Fibroblast of skin of abdomen (primary cell): ENCODE measurements at places on chromosomes 16 and 17.

- DNase-seq = no peak
Measured at GRCh38 chr16:86531191-86531545, 20.8 kb downstream of the FOXF1 start.

DNA sequence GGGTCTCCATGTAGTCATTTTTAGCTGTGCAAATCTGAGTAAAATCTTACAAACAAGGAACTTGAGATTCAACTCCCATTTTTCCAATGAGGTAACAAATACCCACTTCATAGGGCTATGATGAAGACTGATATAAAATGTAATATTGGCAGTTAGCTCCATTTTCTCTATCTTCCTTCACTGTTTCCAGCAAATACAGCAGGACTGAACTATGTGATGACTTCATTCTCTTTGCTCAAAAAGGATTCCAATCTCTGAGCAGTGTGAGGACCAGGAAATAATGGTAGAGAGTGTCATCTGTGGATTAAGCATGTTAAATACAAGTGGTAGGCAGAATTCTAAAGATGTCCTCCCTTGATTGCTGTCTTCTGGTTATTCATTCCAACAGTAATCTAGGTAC lies 18.3 kb downstream of the RND2 start:
- no peak for DNase-seq

- no peak for DNase-seq
Measured at GRCh38 chr16:29665294-29666077, 2.4 kb downstream of the SPN start.

- DNase-seq = peak; percentile 29
Measured at GRCh38 chr17:55532670-55533069, 21.4 kb upstream of the SMIM36 start.

- DNase-seq = no peak
Measured at GRCh38 chr16:6633456-6633855, 699.2 kb upstream of the RBFOX1 start.

- DNase-seq = no peak
Measured at GRCh38 chr17:11244776-11245175, 3.8 kb downstream of the SHISA6 start.

DNA sequence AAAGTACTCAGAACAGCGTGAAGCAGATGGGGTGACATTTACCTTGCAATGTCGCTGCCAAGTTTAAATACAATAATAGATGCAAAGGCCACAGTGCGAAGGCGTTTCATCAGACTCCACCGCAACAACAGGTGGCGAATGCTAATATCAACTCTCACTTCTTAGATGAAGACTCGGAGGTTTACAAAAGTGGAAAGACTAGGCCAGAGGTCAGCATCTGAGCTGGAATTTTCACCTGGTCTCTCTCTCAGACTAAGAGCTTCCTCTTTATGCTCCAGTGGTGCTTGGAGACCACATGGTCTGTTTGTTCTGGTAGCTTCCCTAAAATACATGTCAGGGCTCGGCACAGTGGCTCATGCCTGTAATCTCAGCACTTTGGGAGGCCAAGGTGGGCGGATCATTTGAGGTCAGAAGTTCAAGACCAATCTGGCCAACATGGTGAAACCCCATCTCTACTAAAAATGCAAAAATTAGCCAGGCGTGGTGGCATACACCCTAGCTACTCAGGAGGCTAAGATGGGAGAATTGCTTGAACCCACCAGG lies 169.1 kb downstream of the XYLT1 start:
- no peak for DNase-seq

DNA sequence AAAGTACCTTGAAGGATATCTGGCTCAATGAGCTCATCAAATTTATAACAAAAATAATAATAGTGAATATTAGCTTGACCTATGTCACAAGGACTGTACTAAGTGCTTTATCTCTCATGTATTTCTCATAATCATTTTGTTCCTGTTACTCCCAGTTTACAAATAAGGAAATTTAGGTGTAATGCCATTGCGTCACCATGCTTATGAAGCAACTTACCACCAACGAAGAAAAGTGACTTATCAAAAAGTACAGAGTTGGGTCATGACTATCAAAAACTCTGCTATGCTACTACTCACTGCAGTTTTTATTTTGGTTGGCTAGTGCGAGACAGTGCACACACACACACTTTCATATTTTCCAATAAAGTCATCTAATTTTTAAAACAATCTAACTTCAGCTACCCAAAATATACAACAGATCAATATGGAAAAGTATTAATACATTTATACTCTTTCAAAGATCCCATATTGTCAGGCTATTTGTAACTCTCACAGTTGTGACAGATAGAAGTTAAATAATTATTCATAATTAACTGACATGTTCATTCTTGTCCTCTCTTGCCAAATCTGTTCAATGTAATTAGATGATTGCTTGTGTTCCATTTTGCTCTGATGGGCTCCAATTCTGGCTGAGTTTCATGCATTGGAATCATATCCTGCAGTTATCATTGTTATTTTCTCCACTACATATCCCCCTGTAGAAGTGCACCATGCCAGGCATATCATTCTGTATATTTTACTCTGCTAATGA lies 119.4 kb downstream of the KCNJ2 start:
- no peak for DNase-seq

DNA sequence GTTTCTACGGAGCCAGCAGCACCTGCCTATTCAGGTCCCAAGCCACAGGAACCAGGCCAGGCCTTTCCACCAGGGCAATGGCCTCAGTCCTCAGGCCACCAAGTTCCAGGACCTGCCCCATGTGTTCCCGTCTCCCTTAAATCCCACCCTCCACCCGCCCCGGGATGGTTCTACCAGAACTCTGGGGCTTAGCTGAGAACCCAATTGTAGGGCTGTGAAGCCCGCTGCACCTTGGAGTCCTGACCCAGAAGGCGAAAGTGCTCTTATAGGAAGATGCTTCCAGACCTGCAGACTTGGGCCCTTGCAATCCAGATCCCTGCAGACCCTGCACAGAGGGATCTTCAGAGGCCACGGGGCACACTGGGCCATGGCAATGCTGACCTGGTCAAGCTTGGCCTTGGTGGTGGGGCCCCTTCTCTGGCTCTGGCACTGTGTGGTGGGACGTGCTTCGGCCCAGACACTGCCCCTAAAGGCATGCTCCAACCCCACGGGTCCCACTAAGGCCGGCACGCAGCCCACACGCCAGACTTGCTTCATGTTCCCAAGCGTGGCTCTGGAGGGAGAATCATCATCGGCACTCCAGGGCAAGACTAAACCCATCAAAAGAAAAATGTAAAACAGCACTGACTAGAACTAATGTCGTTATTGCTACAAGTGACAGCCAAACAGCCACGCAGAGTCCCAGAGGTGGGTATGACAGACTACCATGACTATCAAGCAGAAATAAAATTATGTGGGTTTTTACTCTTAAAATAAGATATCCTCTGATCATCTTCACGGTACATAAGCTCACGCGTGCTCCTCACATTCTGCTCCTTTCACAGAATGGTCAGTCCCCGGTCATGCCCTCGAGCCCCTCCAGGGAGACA lies 41.3 kb upstream of the ATP2A3 start:
- DNase-seq = no peak

- no peak for DNase-seq
Measured at GRCh38 chr16:67165121-67166078, 855 bp downstream of the HSF4 start.

DNA sequence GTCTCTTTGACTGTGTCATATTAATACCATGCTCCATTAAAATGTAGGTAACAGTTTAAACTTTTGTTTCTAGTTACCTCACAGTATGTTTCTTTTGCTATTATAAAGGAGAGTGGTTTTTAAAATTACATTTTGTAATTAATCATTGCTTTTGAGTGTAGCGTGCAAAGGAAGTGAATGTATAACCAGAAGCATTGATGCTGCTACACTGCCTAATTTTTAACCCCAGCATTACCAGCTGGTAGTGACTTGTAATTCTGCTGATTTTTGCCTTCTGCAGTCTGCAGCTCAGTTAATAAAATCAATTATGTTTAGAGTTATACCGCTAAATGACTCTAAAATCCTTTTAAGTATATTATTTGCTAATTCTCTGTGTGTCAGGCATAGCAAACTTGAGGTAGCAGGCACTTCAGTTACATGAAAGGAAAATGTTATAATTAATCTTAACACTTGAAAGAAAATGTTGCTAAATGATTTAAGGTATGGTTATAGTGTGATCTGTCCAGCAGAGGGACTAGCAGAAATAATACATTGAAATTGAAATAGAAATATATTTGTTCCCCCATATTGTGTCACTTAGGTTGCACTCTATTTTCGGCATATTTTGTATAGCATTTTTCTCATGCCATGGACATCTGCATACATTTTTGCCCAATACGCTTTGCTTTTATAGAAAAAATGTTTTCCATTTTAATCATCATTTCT lies 388.5 kb downstream of the CNTNAP4 start:
- no peak for DNase-seq

GRCh38 chr17:2689411-2690164 lies 22.0 kb downstream of the CLUH start:
- DNase-seq = no peak

DNA sequence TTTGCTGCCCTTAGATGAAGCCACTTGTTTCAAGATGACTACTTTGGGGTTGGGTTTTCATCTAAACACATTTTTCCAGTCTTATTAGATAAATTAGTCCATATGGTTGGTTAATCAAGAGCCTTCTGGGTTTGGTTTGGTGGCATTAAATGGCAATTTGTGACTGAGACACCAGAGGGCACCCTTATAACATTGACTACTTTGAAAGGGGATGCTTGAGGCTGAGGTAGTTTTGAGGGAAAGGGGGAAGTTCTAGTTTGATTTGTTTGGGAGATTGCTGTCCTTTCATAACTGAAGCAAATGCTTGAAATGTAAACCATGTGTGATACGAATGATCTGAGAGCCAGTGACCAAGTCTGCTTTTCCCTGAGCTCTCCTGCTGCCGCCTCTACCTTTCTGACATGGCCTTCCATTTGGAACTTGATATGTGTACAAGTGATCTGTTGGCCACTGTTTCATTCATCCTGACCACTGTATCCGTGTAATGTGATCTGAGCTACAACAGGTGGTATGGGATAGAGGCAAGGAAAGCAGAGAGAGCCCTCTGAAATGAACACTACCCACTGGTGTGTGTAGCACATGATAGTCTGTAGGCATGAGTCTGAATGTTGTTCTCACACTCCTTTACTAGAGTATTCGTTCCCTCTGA lies 5.8 kb upstream of the RARA start:
- DNase-seq = peak; percentile 80

GRCh38 chr17:2093349-2093748 lies 38.4 kb downstream of the HIC1 start:
- DNase-seq = no peak

DNA sequence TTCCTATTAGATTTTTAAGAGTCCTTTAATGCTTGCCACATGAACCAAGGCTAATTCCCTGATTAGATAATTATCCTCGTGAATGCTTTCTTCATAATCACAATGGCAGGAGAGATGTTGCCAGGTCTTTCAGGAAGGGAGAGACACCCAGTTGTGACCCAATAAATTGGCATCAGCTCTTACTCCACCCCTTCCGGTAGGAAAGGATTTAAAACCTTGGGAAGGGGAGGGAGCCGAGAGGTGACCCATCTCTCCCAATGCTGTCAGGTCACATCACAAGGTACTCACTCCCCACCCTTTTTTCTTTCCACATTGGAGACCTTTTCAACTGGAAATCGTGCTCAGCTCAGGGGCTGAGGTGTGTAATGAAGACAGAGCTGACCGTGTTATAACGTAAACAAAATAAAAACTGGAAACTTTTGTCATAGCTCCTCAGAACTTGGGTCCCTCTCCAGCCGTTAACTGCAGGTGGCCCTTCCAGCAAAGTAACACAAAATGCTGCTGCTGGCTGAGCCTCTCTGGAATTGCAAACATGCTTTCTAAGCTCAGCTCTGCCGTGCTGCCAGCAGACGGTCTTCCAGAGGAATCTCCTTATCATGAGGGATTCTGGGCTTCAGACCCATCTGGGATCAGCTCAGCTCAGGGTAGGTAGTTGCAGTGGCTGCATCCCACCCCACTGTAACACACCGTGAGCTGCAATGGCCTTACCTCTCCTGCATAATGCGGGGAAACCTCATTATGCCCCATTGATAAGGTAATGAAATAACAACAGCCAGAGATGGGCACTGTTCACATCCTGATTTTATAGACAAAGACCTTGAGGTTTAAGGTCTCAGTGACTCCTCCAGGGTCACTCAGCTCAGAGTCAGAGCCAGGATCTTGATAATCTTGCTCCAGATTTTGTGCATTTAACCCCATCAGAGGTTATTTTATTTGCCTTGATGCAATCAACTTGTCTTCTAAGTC lies 15.6 kb downstream of the TMEM100 start:
- no peak for DNase-seq

- peak; percentile 37 for DNase-seq
Measured at GRCh38 chr16:53282975-53283946, 151.0 kb upstream of the RBL2 start.
